Eye (tissue), 1 donor: ENCODE measurements at places on chromosomes 6 and 20.

- DNase-seq, result peak; percentile 62
Measured at GRCh38 chr6:159463119-159463829, 229.8 kb downstream of the SOD2 start.

- no peak for DNase-seq
Measured at GRCh38 chr6:636488-636887, 20.4 kb downstream of the HUS1B start.

- DNase-seq, result no peak
Measured at GRCh38 chr6:56348578-56348977, 101.2 kb upstream of the COL21A1 start.

DNA sequence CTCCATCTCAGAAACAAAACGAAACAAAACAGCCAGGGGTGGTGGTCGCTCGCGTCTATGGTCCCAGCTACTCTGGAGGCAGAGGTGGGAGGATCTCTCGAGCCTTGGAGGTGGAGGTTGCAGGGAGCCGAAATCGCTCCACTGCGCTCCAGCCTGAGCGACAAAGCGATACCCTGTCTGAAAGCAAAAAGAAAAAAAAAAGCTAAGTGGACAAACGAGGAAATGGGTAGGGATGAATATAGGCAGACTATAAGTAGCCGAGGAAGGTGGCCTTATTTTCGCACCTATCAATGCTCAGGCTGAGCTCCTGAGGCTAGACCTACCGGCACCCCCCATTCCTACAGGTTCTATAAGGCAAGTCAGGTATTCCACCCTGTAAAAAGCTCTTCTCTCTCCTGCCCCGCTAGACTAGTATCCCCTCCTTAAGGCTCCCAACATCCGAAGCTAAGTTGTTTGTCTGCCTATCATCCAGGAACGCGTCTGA is 650 bp upstream of the CASP8AP2 start:
- no peak for DNase-seq

DNA sequence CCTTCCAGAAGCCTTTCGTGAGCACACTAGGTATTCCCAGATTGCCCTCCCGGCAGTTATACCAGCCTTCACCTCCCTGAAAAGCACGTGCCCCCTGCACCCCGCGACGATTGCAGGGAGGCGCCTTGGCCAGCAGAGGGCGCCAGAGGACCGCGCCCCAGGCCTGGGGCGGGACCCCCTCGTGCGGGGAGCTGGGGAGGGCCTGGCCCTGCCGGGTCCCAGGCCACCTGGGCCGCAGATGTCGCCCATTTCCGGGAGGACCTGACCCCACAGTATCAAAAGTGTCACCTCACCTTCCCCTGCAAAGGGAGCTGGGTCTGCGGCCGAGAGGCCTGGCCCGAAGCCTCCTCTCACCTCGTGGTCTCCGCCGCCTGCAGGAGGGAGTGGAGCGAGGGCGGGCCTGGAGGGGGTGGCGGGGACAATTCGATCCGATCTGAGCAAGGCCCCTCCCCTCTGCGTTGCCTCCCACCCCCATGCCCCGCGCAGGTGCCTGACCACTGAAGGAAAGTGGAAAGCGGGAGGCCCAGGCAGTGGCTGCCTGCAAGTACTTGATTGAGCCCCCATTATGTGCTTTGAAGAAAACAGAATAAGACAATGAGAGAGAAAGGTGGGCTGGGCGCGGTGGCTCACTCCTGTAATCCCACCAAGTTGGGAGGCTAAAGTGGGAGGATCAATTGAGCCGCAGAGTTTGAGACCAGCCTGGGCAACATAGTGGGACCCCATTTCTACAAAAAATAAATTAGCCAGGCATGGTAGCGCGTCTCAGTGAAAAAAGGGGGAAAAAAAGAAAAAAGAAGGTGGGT is 3.5 kb upstream of the SNAI1 start:
- DNase-seq, result peak; percentile 82

GRCh38 chr6:146297815-146298214 is 245.8 kb upstream of the RAB32 start:
- no peak for DNase-seq

GRCh38 chr20:23086056-23086566 is at the start of gene CD93:
Gene CD93 (minus strand): TSS chr20:23086324. CDS start chr20:23086192, 132 bp downstream.
- DNase-seq, result peak; percentile 30

GRCh38 chr6:33828764-33829731 is 25.2 kb upstream of the MLN start:
- peak; percentile 42 for DNase-seq

DNA sequence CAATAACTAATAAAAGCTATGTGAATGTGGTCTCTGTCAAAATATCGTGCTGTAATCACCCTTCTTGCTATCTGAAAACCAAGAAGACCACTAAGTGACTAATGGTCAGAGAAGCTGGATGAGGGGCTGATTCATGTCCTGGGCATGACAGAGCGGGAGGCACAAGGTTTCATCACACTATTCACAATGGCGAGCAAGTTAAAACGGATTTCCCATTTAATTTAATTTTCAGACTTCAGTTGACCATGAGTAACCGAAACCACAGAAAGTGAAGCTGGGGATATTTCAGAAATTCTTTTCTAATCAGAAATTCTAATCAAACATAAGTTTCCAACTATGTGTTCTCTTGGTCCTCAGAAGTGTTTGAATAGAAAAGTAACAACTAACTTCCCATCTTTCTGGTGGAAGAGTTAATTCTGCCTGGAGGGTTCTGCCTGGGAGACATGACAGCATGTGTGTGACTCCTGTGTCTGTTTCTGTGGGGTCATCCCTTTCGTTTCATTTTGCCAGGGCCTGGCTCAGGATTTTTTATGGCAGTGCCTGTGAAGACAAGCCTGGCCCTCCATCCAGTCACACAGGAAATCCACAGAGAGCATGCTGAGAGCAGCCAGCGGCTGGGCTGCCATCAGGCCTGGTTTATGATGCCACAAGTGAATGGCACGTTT is 98.9 kb downstream of the FAM120B start:
- no peak for DNase-seq

- DNase-seq, result no peak
Measured at GRCh38 chr6:36769676-36770499, 69.4 kb downstream of the CPNE5 start.

DNA sequence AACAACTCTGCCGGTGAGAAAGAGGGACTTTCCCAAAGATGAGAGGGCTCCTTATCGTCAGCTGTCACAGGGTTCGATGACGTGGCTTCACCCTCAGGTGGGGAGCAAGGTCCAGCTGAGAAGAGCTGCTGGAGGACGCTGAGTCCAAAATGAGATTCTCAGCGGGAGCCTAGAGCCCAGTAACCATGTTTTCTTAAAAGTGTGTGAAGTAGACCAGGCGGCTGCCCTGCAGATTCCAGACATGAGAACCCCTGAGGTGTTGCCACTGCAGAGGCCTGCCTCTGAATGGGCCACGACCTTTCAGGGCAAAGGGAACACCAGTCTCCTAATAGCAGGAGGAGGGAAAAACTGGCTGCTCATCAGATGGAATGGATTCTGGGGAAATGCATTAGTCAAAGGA is 375.1 kb downstream of the BTBD9 start:
- DNase-seq, result no peak

DNA sequence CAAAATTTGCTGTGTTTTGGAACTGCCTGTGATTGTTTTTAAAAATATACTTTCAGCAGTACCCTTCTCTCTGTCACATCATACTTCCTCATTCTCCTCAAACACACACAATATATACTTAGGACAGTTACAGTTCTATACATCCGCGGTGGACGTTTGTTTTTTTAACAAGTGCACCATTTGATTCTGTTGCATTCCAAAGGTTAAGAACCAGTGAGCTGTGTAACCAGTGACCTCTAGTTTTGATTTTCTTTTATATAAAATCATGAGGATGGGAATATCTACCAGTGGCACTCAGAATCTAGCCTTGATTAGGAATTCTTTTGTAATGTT is 152.8 kb downstream of the CARMIL1 start:
- no peak for DNase-seq

DNA sequence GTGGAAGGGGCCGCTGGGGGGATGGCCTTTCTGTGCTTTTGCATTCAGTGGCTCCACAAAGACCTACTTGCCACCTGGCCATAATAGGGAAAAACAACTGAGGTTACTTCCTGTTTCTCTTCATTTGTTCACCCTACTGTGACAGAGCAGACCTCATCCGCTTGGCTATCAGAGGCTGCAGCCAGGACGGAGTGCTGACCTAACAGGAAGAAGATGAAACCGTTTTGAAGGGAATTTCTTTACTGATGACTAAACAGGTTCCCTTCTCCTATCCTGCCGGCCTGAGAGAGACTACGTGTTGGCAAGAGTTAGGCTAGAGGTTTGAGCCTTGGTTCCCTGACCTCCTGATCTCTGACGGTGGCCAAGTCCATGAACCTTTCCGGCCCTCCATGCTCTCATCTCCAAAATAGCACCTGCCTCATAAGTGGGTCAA is 21.3 kb downstream of the PRR18 start:
- peak; percentile 36 for DNase-seq

GRCh38 chr20:12627485-12627884 is 381.3 kb upstream of the SPTLC3 start:
- DNase-seq, result no peak

- DNase-seq, result no peak
Measured at GRCh38 chr6:14159090-14159489, 41.5 kb downstream of the CD83 start.
